ENCODE measurements at places on chromosomes 6 and 20.
A peak's percentile ranks its signal among the peaks of the same experiment; 100 is the strongest.

DNA sequence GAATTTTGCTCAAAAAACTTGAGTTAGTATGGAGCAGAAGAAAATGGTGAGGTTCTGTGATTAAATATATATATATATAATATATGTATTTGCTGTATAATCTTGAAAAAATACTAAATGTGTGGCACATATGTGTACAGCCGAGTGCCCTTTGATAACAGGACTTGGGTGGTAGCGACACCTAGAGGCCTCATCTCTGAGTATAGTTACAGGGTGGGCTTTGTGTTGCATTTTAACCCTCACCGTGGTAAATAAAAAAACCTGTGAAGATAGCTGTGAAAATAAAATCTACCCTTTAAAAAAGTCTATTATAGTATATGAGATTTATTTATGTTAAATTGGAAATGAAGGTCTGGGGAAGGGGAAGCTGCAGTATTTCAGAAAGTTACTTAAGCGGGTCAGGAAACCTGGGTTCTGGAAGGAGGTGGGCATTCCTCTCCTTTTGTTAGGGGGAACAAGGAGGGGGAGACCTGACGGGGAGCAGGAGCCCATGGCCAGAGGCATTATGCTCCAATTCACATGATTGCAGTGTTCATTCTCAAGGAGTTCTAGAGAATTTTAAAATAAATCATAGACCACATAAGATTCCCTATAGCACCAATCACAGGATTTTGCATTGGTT lies 82.7 kb downstream of the SH3BGRL2 start:
- DNase-seq, result no peak

GRCh38 chr20:45020236-45020886 lies 54.0 kb downstream of the STK4 start:
- no peak for DNase-seq

GRCh38 chr6:129314575-129314974 lies 395.4 kb downstream of the ARHGAP18 start:
- DNase-seq, result no peak

DNA sequence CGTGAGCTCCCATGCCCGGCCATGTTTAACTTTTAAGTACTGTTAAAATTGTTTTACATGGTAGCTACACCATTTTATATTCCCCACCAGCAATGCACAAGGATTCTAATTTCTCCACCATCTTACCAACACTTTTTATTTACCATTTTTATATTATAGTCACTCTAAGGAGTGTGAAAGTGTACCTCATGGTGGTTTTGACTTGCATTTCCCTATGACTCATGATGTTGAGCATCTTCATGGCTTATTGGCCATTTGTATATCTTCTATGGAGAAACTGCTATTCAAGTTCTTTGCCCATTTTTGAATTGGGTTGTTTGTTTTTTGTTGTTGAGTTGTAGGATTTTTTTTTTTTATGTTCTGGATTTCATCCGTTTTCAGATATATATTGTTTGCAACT lies 15.6 kb upstream of the BPHL start:
- DNase-seq, result no peak

GRCh38 chr6:168211681-168212080 lies 107.9 kb downstream of the DACT2 start:
- no peak for DNase-seq

DNA sequence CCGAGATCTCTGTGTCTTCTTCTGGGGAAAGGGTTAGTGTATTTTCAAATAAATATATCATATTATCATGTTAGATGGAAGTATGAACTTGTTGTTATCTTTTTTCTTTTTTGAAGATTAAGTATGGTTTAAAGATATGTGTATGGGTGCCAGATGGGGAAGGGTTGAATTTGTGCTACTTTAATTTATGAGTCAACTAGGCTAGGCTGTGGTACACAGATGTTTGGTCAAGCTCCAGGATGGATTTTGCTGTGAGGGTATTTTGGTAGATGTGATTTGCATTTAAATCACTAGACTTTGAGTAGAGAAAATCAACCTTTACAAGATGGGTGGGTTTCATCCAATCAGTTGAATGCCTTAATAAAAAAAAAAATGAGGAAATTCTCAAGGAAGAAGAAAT lies 886.6 kb upstream of the ADGRB3 start:
- DNase-seq, result peak; percentile 53

GRCh38 chr6:38584731-38585130 lies 55.0 kb downstream of the BTBD9 start:
- no peak for DNase-seq

GRCh38 chr6:167509853-167510220 lies 185.0 kb downstream of the TTLL2 start:
- no peak for DNase-seq

GRCh38 chr6:119285908-119286625 lies 63.5 kb downstream of the MAN1A1 start:
- no peak for DNase-seq

DNA sequence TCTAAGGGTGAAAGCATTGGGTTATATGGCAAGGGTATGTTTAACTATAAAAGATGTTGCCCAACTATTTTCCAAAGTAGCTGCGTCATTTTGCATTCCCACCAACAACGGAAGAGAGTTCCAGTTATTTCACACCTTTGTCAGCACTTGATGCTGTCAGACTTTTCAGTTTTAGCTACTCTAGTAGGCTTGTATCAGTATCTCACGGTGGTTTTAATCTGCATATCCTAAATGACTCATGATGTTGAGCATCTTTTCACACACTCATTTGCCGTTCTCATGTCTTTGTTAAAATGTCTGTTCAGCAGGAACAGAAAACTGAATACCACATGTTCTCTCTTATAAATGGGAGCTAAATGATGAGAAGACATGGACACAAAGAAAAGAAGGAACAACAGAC lies 122.3 kb downstream of the RNASET2 start:
- DNase-seq, result no peak

GRCh38 chr6:20119485-20119884 lies 92.8 kb downstream of the MBOAT1 start:
- DNase-seq, result no peak

DNA sequence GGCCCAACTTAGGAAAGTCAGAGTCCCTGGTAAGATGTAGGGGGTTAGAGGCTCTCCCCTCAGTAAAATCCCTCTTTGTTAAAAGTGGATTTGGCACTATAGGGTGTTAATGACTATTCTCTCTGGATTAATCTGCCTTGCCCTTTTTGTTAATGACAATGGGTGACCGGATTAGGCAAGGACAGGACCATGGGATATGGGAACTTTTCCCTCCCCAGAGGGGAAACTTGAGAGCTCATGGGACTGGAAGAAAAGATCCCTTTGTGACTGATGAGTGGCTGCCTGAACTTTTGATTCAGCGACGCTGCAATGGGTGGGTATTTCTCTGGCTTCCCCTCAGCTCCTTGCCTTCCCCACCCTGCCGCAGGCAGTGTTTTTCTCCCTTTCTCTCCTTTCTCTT lies 12.2 kb upstream of the TAAR9 start:
- DNase-seq, result no peak

DNA sequence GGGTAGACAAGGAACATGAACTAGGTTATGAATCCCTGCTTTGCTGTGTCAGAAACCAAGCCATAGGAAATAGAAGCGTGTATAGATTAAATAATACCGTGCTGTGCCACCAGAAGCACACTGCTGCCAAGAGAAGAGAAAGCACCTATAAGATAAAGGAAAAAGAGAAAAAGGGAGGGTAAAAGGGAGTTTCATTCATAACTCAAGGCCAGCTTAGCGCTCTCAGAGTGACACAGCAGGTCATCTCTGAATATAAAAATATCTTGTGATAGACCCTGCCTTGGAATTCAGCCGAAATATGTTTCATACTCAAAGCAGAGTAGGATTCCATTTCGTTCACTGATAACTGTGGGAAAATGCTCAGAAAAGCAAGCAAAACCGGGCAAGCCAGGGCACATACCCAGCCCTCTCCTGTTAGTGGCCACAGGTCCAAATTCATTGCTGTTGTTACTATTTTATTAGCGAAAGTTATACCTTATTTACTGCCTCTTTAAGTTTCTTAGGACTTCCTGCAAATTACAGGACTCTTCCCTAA lies 8.7 kb downstream of the JAG1 start:
- DNase-seq, result no peak

- DNase-seq, result peak; percentile 72
These were observed 18.3 kb downstream of the SESN1 start for GRCh38 chr6:109076377-109076776.

GRCh38 chr6:32635526-32636123 lies 1.6 kb upstream of the HLA-DQA1 start:
- no peak for DNase-seq

DNA sequence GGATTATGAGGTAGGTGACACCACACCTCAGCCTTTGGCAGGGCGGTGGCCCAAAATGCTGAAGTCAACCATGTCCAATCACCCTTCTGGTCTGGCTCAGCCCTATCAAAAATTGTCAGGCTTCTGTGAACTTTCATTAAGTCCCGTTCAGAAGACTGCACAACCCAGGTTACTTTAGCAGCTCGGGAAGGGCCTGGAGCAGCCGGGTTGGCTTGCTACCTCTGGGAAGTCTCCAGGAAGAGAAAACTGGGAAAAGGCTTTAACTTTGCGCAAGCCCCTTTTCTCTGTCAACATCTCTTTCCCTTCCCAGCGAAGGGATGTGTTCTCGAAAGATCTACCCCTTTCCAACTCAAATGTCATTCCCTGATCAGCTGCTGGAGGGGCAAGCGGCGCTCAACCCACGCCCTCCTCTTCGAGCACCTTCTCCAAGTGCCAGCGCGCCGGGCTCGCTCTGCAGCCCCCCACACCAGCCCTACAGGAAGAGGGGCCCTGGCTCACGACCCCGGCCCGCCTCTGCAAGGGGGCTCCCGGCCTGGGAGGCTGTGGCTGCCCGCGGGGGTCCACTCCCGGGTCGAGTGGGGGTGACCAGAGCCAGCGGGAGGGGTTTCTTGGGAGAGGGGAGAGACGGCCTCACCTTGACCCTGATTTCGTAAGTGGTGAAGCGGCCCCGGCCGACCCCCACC lies 573 bp downstream of the SNX3 start:
- no peak for DNase-seq

GRCh38 chr6:55654445-55654844 lies 75.5 kb upstream of the HMGCLL1 start:
- DNase-seq, result no peak

GRCh38 chr6:156776840-156777576 lies at the start of gene ARID1B:
Gene ARID1B, plus strand, starts transcription at chr6:156777378. Its CDS starts 303 bp downstream, at chr6:156777681.
- peak; percentile 75 for DNase-seq

DNA sequence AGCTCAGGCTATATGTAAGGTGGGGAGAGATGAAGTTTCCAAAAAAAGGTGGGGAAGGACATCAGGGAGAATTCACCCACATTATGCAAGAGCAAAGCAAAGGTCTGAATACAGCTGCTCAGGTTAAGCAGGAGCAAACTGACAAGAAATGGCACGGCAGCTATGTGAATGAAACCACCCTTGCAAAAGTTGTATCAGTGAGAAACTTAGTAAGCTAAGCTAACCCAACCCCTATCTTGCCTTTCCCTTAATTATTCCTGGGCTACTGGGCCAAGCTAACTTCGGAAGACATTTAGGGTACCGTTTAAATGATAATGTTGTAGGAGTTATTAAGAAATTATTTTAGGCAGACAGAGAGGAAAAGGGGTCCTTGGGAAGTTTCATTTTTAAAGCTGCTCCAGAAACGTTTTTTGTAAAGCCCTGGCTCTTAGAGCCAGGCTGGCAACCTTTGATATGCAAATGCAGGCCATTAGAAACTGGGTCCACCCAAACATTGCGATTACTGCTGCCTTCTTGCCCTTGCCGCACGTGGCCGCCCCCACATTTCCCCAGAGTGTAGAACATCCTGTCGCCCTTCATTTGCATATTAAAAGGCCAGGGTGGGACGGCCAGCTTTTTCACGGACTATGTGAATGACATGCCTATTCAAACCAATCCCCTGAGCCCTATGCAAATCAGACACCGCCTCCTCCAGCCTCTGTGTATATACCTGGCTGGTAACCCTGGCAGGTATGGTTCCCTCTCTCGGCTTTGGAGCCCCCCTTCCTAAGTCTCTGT lies 60.5 kb upstream of the SAMD5 start:
- DNase-seq, result no peak

DNA sequence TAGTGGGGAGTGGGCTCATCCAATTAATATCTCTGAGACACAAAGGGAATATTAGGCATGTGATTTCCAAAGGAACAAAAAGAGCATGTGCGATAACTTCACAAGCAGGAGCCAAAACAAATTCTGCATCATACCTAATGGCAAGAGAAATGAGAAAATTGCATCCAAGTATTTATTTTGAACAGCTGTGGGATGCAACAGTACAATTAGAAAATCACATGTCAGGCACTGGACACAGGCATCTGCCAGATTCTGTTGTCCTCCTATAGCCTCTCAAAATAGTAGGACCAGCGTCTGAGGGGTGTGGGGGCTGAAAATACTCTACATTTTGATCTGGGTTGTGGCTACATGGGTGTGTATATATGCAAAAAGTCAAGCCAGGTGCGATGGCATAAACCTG lies 66.3 kb downstream of the EDN1 start:
- DNase-seq, result no peak

GRCh38 chr6:40125680-40126394 lies 191.6 kb upstream of the MOCS1 start:
- DNase-seq, result no peak

GRCh38 chr20:19021406-19022117 lies 190.9 kb upstream of the SLC24A3 start:
- no peak for DNase-seq

DNA sequence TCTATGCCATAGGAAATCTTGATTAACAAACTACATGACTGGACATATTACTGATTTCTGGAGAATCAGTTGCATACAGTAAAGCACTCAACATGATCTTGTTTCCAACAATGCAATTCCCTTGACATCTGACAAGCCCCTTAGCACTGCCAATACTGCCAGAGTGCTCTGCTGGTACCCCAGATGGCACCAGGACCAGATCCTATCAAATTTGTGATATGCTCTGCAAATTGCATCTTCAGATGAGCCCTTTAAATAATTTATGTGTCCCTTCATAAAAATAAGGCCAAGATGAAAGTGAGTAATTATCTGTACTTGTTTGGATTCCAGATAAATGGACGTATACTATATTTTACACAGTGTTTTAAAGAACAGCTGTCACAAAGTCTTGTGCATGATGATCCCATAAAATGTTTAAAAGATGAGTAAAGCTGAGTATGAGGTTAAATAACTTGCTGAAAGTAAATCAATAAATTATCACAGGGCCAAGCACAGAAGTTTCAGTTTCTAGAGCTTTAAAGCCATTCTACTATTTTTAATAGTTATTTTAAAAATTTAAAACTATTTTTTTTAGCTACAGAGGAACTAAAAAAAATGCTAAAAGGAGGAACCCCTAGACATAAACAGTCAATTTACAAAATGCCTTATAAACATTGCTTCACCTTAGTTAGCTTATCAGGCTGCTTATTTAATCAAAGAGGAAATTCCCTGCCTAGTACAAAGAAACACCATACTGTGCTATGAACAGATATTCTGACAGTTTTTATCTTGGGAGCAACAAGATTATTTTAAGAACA lies 42.1 kb downstream of the NUDT3 start:
- DNase-seq, result no peak

GRCh38 chr20:21832442-21833385 lies 127.2 kb downstream of the PAX1 start:
- peak; percentile 75 for DNase-seq

All from skin of body (tissue), 3 donors.